ENCODE measurements at places on chromosomes 11 and 22.

DNA sequence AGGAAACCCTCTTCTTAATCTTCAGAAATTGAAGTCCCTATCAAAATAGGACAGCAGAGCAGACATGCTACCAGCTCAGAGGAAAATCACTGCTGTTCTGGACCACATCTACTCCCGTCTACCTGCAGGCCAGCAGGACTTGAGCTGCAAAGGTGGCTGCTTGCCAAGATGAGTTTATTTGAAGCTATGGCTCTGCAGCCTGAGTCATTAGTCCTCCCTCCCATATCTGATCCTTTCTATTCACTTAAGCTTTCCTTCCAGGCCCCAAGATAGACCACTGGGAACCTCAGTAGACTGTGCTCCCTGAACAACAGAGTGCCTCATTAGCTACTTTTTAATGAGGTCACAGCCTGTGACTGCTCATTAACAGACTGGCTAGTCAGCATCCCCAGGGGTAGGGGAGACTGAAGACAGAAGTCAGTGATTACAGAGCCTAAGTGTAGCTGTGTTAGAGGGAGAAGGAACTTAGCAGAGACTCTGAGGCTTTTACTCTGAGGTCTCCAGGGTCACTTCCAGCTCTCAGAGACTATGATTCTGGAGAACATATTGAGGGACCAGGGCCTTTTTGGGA, 6.8 kb upstream of the OR10A2 start:
- no peak for DNase-seq

GRCh38 chr22:45216133-45217003, 24.3 kb downstream of the KIAA0930 start:
- no peak for DNase-seq

- no peak for DNase-seq
Observed at GRCh38 chr22:24417901-24418641, 9.3 kb upstream of the ADORA2A start.

GRCh38 chr11:28713850-28714249, 605.7 kb downstream of the METTL15 start:
- DNase-seq = no peak

DNA sequence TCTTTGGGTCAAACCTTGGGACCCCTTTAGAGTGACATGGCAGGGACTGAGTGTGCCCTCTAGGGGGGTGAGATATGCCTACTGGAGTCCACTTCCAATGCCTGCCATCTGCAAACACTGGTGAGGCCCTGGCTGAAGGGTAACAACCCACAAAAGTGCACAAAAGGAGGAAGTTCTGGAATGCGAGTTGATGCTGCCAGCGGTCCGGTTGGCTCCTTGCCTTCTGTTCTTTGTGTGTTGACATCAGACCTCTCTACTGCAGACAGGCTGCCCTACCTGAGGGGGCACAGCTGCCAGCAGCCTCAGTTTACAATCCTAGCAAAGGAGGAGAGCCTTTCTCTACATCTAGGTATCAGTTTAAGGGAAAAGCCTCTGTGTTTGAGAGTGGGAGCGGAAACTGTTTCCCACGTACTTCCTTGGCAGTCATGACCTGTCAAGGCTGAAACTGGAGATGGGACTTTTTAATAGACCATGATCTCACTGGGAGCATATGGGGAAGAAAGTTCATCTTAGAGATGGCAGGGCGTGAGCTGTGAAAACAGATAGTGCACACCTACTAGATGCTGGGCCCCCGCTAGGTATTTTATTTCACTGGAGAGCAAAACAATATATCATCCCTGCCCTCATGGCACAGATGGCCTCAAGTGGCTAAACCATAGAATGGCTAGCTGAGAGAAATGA, 27.2 kb downstream of the BMAL1 start:
- no peak for DNase-seq

DNA sequence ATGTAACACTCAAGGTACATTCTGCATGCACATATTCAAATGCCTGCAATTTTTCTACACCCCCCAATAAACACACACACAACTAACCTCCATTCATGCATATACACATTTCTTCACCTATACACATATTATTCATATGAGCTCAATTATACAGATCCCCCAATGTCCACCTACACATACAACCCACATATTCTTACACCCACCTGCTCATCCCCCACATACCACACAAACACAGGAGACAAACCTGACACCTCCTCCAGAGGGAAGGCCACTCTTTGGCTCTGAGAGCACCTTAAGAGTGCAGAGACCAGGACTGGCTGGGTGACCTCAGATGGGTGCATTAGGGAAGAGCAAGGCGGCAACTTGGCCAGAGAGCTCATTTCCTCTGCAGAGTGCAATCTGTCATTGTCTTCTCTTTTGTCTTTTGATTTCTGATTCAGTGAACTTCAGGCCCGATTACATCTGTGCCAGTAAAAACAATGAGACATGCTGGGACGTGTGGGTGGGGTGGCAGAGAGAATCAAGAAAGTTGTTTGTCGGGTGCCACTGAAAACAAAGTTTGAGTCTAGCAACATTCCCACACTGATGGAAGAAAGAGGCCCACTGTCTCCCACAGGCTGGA, 208.4 kb downstream of the NXPE2 start:
- DNase-seq = no peak

DNA sequence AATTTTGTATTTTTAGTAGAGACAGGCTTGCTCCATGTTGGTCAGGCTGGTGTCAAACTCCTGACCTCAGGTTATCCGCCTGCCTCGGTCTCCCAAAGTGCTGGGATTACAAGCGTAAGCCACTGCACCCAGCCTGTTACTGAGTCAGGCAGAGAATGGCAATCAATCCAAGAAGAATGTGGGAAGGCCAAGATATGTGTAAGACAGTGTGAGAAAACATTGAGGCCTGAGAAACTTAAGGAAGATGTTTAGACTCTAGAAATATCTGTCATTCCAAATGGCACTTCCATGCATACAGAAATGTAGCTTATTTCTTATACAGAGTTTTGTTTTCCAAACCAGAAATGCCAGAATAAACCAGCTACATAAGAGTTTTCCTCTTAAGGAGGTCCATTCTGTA, 248.5 kb downstream of the ETS1 start:
- DNase-seq = no peak

DNA sequence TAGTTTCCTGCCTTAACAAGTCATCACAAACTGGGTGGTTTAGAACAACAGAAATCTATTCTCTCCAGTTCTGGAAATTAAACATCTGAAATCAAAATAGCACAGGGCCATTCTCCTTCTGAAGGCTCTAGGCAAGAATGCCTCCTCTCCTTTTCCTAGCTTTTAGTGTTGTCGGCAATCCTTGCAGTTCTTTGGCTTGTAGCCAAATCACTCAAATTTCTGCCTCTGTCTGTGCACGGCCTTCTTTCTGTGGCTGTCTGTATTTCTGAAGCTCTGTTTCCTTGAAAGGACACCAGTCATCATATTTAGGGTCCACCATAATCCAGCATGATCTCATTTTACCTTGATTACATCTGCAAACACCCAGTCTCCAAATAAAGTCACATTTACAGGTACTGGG, 795.5 kb downstream of the METTL15 start:
- DNase-seq = no peak

GRCh38 chr11:109819410-109819809, 273.8 kb upstream of the ZC3H12C start:
- DNase-seq = no peak

- no peak for DNase-seq
Observed at GRCh38 chr11:123202155-123203151, 7.4 kb upstream of the CLMP start.

DNA sequence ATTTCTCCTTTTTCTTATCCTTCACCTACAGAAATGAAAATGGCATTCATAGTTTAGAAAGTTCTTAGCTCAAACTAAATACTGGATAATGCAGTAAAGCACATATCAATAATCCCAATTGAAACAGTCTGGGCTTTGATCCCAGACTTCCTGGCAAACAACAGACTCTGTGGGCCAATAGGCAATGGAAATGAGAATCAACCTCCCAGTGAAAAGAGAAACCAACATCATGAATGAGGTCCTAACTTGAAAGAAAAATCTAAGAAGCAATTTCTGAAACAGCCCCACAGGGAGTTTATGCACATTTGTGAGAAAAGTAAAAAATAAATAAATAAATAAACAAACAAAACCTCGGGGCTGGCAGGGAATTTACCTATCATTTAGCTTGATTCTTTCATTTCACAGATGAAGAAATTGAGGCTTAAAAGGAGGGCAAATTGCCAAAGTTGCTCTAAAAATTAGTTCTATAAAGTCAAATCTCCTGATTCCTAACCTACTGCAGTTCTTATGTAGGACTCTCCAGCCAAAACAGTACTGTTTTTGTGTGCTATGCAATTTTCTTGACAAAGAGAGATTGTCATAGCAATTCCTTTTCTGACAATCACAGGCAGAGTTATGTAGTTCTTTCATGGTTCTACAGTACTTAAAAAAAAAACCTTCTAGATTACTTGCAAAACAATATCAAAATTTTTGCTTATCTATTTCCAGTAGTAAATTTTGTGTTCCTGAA, 265.8 kb downstream of the GRM5 start:
- no peak for DNase-seq

DNA sequence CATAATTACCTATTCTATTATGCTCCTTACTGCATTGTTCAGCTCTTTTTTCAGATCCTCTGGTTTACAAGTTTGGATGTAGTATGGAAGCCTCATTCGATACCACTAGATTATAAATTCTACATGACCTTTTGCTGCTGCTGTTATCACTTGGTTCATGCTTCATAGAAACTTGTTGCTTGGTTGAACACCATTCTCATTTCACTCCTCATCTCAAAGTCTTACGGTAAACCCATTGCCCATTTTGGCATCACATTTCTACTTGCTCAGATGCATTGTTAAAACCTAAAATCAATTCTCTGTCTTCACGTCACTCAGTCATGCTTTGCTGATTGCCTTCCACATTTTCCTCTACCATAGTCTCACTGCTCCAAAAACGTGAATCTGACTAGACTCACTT, 155.5 kb upstream of the DDI1 start:
- DNase-seq = no peak

DNA sequence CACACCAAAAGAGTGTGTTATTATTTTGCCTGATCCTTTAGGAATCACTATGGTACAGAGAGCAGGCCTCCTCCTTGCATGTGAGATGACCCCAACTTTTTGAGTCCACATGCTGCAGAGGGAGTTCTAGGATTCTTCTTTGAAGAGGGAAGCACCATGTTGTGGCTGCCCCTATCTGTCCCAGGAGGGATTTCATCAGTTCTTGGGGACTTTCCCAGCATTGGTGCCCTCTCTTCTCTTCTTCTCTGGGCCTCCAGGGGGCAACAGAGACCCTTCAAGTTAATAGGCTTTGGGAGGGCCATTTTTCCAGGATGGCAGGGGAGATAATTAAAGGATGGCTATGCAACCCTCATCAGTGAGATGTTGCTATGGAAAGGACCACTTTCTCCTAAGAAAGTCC, 3.6 kb downstream of the MMP1 start:
- DNase-seq = no peak

DNA sequence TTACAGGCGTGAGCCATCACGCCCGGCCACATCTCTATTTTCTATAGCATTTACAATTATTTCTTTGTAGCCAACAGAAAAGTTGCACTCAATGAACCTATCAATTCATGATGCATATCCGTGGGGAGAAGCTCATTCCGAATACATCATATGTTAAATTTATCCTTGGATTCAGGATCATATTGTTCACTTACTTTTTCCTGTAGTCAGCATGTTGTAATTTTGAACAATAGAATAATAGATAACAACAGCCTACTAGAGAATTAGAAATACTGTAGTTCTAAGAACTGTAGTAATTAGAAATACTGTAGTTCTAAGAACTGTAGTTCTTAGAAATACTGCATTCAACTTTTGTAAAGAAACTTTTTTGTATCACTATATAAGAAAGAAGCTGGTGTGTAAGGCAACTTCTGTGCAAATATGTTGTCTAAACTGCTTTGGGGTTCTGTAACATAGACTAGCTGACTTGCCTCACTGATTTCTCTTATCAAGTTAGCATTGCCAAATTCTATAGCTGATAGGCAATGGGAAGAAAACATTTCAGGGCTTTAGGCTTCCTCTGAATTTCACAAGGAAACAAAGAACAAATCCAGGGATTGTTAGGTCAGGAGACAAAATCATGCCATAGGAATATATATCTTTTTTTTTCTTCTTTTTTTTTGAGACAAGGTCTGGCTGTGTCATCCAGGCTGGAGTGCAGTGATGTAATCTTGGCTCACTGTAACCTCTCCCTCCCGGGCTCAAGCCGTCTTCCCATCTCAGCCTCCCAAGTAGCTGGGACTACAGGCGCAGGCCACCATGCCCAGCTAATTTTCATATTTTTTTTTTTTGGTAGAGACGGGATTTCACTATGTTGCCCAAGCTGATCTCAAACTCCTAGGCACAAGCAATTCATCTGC, 91.9 kb downstream of the CSTPP1 start:
- no peak for DNase-seq

DNA sequence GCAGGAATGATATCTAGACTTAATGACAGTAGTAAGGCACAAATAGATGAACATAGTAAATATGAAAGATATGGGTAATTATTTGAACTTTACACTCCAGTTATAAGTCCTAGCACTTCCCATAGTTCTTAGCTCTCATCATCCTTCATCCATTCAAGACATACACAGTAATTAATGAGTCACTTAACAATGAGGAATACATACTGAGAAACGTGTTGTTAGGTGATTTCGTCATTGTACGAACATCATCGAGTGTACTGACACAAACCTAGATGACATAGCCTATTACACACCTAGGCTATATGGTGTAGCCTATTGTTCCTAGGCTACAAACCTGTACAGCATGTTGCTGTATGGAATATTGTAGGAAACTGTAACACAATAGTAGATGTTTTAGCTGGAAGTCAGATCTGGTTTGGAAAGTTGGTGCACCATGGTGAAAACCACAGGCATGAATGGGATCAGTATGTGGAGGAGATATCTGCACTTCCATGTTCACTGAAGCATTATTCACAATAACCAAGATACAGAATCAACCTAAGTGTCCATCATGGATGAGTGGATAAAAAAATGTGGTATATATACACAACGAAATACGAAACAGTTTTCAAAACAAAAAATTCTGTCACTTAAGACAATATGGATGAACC, 229.9 kb upstream of the PITPNB start:
- DNase-seq = no peak

DNA sequence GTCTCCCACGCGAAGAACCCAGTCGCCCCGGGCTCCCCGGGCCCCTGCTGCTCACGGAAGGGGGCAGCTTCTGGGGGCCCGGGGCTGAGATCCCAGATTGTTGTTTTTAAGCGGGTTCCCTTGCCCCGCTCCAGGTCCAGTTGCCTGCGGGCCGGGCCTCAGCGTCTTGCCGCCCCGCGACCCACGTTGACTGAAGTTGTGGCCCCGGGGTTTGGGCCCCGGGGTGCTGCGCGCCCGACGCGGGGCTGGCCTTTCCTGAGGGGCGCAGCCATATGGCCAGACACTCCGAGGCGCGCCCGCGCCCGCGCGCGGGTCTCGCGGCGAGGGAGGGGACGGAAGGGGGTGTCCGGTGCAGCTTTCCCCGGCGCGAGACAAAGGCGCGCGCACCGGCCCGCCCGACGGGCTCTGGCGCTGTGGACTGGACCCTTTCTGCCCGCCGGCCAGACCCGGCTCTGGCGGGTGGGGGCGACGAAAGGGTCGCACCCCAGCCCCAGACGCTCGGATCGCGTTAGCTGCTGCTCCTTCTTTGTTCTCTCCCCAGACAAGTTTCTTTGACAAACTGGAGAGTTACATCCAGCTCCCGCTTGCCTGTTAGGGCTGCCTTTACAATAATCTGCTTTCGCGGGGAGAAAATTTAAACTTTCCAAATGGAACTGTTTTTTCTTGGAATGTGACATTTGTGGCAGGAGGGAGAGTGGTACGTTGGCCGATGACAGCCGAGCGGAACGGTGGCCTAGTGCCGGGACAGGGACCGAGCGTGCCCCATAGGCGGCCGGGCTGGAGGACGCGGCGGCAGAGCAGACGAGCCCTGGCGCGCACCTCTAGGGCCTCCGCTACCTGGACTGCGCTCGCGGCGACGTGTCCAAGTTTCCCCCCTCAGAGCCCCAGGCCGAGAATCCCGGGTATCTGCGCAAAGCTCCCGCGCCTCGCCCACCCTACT, 716 bp downstream of the AMOTL1 start:
- DNase-seq = no peak

All from NCI-H187 treated with DMSO at 0.1 percent for 48 hours (cell line).